ENCODE measurements at places on chromosomes 3 and 15.

GRCh38 chr15:68151277-68151676 is 53.9 kb downstream of the CALML4 start:
- DNase-seq = no peak

DNA sequence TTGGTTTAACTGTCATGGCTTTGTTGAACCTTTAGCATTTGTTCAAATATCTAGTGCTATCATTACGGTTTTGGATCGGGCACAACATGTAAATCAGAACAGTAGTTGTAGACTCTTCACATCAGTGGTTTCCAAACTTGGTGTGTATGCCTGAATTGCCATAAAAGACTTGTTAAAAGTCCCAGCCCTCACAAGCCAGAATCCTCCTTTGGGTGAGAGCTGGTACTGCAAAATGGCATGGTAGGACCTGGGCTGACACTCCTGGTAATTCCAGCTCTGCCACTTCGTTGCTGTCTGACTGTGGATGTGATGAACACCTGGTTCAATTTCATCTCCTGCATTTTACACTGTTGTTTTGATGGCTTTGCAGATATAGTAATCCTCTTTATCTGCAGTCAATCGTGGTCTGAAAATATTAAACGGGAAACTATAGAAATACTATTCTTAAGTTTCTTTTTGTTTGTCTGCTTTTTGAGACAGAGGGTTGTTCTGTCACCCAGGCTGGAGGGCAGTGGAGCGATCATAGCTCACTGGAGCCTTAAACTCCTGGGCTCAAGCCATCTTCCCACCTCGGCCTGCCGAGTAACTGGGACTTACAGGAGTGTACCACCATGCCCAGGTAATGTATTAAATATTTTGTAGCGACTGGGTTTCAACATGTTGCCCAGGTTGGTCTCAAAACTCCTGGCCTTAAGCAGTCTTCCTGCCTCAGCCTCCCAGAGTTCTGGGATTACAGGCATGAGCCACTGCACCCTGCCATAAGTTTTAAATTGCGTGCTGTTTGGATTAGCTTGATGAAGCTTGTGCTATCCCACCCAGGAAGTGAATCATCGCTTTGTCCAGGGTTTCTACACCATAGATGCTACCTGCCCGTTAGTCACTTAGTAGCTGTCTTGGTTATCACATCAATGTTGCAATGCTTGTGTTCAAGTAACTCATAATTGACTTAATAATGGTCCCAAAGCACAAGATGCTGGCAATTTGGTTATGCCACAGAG is 61.6 kb downstream of the RAB7A start:
- DNase-seq = no peak

DNA sequence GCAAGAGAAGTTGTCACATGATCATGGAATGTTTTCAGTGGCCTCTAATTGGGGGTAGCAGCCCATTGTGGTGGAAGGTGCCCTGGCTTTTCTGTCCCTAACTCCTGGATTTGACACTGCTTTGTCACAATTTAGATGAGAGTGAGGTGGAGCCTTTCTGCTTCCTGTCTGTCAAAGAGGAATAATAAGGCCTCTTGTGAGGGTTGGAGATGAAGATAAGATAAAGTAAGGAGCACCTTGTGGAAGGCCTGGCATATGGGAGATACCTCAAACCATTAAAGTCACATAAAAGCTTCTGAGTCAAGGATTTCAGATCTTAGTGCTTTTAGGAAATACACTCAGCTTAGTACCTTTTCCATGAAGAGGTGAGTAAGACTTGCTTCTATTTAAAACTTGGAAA is 172.6 kb upstream of the FAM3D start:
- no peak for DNase-seq

GRCh38 chr3:37546876-37547275 is 314.8 kb upstream of the CTDSPL start:
- DNase-seq = no peak

GRCh38 chr3:178084938-178085816 is 451.1 kb upstream of the KCNMB2 start:
- peak; percentile 97 for DNase-seq

DNA sequence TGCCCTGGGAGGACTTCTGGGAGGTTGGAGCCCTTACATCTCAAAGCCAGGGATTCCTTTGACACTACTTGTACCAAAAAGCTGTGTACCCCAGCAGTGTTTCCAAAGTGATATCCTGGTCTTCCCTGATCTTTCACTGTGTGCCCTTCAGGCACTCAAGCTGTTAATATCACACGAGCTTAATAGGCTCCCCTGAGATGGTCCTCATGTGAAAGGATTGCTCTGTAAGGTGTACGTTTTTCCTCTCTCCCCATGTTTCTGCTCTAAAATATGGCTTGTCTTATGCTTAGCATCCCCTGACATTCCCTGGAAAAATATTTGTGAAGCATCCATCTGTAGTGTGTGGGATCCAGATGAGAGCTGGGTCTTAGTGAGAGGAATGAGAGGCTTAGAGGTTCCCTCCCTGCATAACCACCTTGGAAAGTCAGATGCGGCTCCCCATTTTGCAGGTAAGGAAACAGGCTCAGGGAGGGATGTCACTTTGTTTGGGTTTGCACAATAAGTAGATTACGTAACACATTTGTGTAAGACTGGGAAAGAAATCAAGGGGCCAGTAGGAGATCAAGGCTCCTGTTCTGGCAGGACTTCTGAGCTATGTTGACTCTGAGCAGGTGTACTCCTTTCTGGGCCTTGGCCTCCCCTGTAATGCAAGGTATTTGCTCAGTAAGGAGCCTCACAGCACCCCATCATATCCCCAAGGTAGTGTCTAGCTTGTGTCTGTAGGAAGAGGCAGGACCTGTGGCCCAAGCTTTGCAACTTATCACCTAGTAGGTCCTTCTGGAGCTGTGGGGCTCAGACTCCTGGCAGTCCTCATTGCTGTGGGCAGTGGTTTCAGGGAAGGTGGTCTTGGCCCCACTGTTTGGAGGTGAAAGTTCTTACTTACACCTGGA is 667 bp upstream of the ACOX2 start:
- DNase-seq = no peak

DNA sequence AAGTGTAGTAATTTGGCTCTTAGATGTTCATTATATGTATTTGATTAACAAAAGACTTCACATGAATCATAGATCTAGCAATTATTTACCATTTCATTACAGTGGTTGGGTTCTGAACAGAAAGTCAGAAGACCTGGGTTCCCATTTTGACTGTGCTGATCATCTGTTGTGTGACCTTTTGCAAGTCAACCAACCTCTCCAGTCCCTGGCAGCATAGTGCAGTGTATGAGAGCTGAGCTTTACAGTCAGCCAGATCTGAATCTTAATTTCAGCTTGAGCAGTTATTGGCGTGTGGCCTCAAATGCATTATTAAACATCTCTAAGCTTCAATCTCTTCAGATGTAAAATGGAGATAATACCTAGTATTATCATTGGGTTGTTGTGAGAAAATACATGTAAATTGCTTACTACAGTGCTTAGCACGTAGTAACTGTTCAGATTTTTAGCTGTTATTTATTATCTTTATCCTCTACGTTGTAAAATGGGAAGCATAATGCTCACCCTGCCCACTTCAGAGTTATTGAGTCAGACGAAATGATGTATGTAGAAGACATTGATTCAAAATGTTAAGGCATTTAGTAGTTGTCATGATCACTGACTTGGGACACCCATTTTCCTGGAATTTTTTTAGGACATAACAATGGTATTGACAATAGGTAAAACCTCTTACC is 104.0 kb downstream of the KLHL25 start:
- no peak for DNase-seq

DNA sequence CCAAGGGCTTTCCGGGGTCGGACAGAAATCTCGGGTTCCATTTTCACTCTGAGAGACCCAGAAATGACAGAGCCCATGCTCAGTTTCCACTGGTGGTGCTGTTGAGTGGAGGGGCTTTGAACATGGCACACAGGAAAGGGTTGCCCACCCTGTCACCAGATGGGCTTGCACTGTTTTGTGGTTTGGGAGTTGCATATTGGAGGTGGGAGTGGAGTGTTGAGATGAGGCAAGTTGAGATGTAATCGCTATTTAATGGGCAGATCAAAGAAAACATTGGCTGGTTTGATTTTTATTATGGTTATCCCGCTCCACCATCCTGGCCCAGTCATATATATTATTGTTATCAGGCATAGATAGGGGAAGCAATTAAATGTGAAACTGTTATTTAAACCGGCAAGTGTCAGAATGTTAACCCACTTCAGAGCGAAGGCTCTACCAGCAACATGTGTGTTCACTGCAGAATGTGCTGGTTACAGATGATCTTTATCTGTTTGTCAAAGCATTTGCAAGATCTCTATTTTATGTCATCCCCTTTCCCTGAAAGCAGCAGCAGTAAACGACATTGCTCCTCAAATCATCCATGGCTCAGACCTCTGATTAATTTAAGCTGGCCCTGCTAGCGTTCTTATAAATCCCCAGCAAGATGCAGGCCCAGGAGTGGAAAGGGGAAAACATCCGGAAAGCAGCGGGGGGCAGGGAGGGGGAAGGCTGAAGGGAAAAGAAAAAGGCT is 58.3 kb upstream of the TSEN2 start:
- no peak for DNase-seq

GRCh38 chr15:82663186-82663600 is 16.0 kb upstream of the CPEB1 start:
- no peak for DNase-seq

DNA sequence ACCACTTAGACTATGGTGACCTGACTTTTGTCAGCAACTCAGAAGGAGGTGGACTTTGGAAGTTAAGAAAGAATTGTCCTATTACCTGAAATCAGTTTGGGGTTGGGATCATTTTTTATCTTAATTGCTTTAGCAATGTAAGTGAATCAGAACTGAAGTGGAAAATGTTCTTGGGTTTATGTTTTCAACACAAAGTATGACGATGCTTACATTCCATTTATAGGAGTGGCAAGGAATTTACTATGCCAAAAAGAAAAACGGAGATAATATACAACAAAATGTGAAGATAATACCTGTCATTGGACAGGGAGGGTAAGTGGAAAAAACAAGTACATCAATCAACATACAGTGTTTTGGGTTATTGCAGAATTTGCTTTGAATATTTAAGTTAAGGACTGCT is 116.1 kb downstream of the PDE8A start:
- no peak for DNase-seq

DNA sequence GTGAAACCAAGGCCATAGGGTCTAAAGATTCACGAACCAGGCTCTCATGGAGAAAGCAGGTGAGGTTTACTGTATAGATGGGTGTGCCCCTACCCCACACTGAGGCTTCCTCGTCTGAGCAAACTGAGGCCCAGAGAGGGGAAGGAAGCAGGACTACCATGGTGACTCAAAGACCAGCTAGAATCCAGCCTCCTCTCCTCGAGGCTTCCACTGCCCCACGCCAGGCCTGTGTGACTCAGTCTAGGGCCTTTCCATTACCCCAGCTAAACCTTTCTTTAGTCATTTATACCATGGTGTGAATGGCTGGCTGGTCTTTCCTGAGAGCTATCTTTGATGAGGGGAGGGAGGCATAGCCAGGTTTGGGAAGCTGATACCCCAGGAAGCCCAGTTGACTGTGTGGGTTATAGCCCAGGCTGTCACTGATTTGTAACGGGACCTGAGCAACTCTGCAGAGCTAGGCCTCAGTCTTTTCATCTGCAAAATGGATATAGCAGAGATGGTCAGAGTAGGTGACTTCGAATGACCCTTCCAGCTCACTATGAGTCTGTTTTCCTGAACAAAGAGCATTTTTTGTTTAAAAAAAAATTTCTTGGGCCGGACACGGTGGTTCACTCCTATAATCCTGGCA is 3.0 kb upstream of the RHO start:
- DNase-seq = no peak

- DNase-seq = no peak
These were observed 57.6 kb downstream of the GAP43 start for GRCh38 chr3:115680803-115681345.

- no peak for DNase-seq
These were observed 238.6 kb upstream of the SOX14 start for GRCh38 chr3:137525471-137525870.

- no peak for DNase-seq
These were observed 58.5 kb downstream of the TGFBR2 start for GRCh38 chr3:30664884-30665283.

GRCh38 chr3:149454746-149455145 is 19.8 kb upstream of the TM4SF4 start:
- no peak for DNase-seq

DNA sequence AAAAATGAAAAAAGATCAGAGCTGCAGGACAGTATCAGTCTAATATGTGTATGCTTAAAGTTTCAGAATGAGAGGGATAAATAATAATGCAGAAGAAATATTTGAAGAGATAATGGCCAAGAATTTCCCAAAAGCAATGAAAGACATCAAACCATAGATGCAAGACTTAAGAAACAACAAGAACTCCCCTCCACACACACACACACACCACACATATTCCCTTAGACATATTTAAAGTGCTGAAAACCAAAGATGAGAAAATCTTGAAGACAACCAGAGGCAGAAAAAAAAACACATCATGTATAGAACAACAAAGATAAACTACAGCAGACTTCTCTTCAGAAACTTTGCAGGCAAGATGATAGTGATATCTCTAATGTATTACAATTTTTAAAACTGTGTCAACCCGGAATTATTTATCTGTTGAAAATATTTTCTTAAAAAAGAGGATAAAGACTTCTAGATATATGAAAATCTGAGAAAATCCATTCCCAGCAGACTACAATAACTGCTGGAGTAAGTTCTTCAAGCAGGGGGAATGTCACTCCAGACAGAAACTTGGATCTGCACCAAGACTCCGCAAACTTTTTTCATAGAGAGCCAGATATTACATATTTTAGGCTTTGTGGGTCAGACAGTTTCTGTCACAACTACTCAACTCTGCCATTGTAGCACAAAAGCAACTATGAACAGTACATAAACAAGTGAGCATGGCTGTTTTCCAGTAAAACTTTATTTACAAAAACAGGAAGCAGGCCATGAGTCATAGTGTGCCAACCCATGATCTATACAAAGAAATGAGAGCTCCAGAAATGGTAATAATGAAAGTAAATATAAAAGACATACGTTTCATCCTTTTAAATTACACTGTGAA is 223.4 kb upstream of the CGNL1 start:
- DNase-seq = no peak

DNA sequence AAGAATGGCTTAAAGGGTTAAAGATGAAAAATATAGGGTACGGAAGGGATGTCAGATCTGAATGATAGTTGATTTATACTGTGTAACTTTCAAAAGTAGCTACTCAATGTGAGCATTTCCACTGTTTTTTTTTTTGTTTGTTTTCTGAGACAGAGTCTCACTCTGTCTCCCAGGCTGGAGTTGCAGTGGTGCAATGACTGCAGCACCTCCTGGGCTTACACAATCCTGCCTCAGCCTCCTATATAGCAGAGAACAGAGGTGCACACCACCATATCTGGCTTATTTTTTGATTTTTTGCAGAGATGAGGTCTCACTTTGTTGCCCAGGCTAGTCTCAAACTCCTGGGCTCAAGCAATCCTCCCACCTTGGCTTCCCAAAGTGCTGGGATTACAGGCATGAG is 9.9 kb upstream of the PXK start:
- no peak for DNase-seq

DNA sequence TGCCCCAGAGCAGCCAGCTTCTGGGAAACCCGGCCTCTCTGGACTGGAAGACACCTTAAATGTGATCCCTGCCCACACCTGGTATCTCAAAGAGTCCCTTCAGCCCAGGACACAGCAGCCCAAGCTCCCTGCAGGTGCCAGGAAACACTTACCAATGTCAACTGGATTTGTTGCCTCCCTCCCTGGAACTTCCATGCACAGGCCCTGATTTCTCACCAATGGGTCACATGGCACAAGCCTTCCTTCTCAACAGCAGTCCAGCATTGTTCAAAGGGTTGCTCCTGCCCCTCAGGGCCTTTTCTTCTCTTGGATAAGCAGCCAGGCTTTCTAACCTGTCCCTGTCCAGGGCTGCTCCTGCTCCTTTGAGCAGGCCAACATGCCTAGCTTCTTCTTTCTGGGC is 31.6 kb downstream of the ANP32A start:
- no peak for DNase-seq

GRCh38 chr3:190626951-190627620 is 113.2 kb downstream of the IL1RAP start:
- DNase-seq = no peak

All from NCI-H1092 treated with DMSO at 0.1 percent for 48 hours (cell line).